Activated CD4-positive, alpha-beta T cell treated with anti-CD3 and anti-CD28 coated beads, Interleukin-2, amount 10 ng/mL, durations not matched to agents 24 days and 14 days (primary cell): ENCODE measurements at places on chromosomes 3 and 15. TPM values are rescaled to one million over a fixed set of nuclear protein-coding genes. Genes with fewer than 3 reads are reported as not detected.

DNA sequence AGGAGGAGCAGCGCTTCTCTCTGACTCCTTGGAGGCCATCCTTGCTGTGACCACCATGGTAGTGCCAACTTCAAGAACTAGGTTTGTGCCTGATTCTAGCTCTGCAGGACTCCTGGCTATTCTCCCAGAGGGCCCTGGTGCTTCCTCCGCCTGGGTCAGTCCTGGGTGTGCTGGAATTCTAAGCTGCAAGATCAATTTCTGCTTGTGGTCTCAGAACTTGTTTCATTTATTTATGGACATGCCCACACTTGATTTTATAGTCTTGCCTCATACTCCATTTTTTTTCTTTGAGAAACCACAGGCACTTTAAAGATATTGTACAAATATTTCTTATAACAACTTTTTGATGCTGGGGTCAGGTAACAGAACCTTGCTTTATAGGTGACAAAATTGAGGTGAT is 87.6 kb downstream of the PDCD6IP start:
- no peaks in the 10 kb centered on the region for H3K27me3 ChIP-seq
- H3K27ac ChIP-seq, result no peak overlapping the region
- H3K4me1 ChIP-seq, result peaks cover 4% of the 10 kb centered on the region
- H3K4me3 ChIP-seq, result no peak overlapping the region

DNA sequence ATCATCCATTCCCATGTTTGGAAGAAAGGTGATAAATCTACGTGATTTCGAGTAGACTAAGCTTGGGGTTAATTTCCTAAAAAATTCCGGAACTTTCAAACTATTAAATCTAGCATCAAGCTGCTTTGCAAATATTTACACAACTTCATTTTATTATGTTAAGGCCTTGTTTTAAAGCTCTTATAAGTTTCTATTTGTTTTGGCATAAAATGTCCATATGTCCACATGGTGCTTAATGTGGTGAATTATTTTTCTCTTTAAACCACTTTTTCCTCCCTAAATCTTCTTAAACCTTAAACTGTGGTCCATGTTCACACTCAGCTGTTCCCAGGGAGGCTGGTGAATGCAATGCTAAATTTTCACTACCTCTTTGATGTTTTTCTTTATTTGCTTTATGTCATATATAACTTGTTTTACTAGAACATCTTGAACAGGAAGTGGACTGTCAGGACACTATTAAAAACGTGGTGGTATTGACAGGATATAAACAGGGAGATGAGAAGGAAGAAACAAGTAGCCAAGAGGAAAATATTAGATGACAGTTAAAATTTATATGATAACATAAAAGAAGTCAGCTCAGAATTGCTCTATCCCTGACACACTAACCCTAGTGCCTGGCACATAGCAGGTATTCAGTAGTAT is 72.5 kb upstream of the AGTR1 start:
- no peaks in the 10 kb centered on the region for H3K4me1 ChIP-seq
- H3K27me3 ChIP-seq, result no peaks in the 10 kb centered on the region

DNA sequence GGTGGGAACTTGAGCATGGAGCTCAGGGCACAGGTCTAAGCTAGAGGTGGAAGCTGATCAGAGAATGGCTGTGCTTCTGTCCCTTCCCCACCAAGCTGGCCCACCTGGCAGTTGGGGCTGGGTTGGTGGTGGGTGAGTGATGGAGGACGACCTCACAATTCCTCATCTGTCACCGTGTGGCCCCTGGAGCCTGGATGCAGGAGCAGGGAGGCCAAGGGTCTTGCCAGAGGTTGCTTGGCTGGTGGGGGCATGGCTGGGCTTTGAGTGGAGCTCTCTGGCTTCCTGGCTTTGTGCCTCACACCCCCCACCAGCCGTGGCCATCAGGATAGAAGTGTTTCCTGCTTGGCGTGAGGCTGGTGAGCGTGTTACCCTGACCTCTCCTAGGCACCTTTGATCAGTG is 36.0 kb downstream of the FBLN2 start:
- DNase-seq, result no peak
- H3K27ac ChIP-seq, result no peak overlapping the region
- peaks cover 2% of the 10 kb centered on the region for H3K27me3 ChIP-seq

GRCh38 chr15:29448320-29448719 is 178.7 kb upstream of the NSMCE3 start:
- H3K27me3 ChIP-seq, result no peaks in the 10 kb centered on the region
- peaks cover 5% of the 10 kb centered on the region for H3K4me1 ChIP-seq
- H3K4me3 ChIP-seq, result no peak overlapping the region
- H3K27ac ChIP-seq, result no peak overlapping the region
- no peaks in the 10 kb centered on the region for H3K36me3 ChIP-seq

DNA sequence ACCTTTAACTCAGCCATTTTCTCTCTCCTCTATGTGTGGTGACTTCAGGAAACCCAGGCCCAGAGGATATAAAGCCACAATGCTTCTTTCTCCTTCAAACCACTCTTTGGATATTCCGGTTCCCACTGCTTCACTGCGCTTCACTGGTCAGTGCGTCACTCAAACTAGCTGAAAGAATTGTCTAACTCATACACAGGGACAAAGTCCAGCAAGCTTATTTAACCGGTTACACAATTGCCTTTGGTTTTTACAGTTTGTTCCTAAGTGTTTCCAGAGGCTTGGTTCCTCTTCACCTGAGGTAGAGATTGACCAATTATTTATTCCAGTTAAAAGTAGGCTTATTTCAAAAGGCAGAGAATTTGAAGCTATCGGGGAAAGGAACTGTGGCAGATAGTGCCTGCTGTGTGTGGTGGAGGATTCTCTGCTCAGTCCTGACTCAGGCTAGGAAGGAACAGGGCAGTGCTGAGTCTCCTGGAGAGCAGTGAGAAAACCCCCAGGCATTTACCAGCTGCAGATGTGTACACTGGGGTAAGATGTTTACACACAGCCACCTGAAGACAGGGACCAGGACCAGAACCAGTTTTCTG is at the start of gene HGD:
Gene HGD (minus strand): TSS at position 145 of the 587 bp plus-strand sequence. CDS start 128 bp downstream, at position 17.
- H3K4me3 ChIP-seq, result no peak within 1 kb of the TSS
- no peak for DNase-seq
- H3K4me1 ChIP-seq, result peaks cover 5% of the 10 kb centered on the region
- no peaks in the 10 kb centered on the region for H3K27me3 ChIP-seq
- no peak within 1 kb of the TSS for H3K27ac ChIP-seq
- peaks cover 3% of the 10 kb centered on the region for H3K36me3 ChIP-seq

GRCh38 chr3:49683162-49683561 is 6.1 kb downstream of the MST1 start:
- peaks cover 4% of the 10 kb centered on the region for H3K27me3 ChIP-seq
- H3K4me3 ChIP-seq, result no peak overlapping the region
- H3K27ac ChIP-seq, result no peak overlapping the region
- DNase-seq, result no peak

DNA sequence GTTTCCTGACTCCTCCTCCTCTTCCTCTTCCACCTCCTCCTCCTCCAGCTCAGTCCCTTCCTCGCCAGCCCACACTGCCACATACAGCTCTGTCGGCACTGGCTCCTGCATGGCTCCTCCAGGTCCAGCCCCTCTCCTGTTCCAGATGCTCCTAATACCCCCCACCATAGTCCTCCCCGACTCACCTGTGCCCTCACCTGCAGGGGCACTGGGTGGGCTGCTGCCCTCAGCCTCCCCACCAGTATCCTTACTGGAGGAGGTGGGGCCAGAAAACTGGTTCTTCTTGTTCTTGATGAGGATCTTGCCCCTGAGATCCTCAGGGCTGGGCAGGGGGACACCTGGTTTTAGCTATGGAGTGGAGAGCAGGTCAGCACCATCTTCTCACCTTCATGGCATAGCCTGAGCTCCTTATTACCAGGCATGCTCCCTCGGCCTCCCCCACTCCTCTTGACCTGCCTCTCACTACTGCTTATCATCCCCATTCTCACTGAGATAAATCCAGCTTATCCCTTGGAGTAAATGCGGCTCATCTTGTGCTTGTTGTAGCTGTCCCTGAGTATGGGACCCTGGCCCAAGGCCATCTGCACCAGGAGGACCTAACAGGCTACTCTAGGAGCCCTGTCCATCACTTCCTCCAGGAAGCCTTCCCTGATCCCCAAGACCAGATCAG is 11.0 kb downstream of the PLCB2 start:
- no peaks in the 10 kb centered on the region for H3K27me3 ChIP-seq
- no peak overlapping the region for H3K4me3 ChIP-seq
- H3K27ac ChIP-seq, result no peak overlapping the region
- peaks cover 44% of the 10 kb centered on the region for H3K36me3 ChIP-seq

DNA sequence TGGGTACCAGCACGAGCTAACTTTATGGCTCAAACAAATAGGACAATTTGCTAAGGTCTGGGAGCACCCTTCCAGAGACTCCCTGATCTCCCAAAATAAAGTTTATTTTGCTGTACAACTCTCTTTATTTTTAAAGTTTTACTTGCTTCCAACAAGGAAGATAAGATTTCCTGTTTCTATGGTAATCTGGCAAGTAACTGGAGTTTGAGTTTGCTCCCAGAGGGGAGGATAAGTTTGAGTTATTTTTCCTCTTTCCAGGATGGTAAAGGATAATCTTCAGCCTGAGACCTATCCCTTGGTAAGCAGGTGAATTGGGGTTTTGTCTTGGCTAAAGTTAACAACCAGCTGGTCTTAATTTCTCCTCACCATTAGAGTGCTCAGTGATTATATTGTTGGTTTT is 1019.4 kb upstream of the ALCAM start:
- H3K27ac ChIP-seq, result no peak overlapping the region
- no peak overlapping the region for H3K4me3 ChIP-seq
- no peaks in the 10 kb centered on the region for H3K36me3 ChIP-seq
- no peaks in the 10 kb centered on the region for H3K27me3 ChIP-seq
- DNase-seq, result no peak

The PPP2R3A gene
- 0.28 and 0.49 TPM in 2 replicates for total RNA-seq

The STAB1 gene
- total RNA-seq, result 0.07 TPM in 1 of 2 replicates, not detected in the other

The CLDN16 gene
- total RNA-seq, result not detected in 2 replicates

The KNG1 gene
- not detected in 2 replicates for total RNA-seq

The ATP2B2 gene
- total RNA-seq, result 0.31 TPM in 1 of 2 replicates, not detected in the other

The CCDC13 gene
- total RNA-seq, result 0.16 TPM in 1 of 2 replicates, not detected in the other
